AG04449 (cell line): ENCODE measurements at places on chromosomes 6 and 20.

DNA sequence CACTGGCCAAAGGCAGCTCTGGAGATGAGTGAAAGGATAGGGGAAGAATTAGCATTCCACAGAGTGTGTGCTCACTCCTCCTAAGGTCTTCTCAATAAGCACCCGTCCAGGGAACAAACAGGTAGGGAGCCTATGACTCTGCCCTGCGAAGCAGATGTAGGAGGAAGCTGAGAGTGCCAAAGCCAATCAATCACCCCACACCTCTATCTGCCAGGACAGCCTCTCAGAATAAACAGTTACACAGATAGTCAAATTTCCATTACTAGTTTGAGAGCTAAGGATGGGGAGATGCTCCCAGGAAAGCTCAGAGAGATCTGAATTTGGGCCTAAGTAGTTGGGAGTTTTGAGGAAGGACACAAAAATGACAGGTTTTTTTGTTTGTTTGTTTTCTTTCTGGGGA lies 40.5 kb upstream of the SLA2 start:
- no peak for DNase-seq

DNA sequence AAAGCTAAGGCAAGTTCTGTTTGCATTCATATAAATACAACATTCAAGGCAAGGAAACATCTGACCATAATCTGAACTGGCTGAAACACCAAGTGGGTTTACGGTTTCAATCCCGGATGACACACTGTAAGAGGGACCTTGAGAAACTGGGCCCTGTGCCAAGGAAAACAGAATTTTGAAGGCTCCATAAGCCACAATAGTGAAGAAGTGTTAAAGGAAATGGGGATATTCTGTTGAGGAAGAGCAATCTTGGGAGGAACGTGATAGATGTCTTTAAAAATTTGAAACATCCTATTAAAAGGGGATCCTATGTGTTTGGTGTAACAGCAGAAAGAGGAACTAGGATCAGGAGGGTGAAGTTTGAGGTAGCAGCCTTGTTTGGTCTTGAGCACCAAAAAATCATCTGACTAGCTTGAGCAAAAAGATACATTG lies 82.4 kb upstream of the TAB2 start:
- DNase-seq: no peak

DNA sequence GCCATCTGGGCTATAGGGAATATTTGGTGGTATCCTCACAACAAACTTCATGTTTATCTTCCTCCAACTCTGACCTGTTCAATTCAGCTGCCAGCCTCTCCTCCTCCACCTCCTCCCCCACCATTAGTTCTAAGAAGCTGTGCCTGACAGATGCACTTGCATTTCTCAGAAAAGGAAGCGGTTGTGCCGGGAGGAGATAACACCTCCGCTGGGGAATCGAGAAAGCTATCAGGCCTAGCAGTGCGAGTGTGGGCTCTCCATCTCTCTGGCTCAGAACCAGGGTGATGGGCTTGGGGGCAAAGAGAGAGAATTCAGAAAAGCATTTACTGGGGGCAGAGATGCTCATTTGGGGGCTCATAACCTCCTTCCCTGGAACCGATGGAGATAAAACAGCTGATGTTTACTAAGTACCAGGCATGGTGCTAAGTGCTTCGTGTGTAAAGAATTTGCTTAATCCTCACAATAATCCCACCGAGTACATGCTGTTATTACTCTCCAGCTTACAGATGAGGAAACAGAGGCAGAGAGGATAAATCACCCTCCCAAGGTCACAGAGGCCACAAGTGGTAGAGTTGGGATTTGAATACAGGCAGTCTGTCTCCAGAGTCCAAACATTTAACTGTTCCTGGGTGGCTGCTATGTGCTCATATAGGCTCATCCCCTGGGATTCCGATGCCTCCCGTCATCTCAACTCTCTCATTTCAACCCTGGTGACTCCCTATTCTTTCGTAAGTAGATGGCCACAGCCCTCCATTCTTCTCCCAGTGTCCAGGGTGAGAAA lies 38.3 kb downstream of the COX4I2 start:
- DNase-seq: no peak

- no peak for DNase-seq
Observed at GRCh38 chr6:35476004-35476403, 7.8 kb downstream of the RPL10A start.

DNA sequence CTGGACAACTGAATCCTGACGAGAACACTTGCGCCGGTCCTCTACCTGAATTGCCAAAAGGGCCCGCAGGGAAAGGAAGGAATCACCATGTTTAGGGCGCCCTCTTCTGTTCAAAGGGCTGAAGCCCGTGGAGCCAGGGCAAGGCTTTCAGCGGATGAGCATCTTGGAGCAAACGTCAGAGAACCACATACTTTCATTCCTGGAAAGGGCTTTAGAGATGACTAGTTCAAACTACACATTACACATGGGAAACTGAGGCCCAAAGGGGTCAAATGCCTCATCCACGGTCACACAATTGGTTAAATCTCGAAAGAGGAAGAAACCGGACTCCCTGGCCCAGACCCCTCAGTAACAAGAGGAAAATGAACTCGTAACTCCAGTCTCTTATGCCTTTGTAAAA lies 11.5 kb upstream of the ZNF133 start:
- DNase-seq: no peak

DNA sequence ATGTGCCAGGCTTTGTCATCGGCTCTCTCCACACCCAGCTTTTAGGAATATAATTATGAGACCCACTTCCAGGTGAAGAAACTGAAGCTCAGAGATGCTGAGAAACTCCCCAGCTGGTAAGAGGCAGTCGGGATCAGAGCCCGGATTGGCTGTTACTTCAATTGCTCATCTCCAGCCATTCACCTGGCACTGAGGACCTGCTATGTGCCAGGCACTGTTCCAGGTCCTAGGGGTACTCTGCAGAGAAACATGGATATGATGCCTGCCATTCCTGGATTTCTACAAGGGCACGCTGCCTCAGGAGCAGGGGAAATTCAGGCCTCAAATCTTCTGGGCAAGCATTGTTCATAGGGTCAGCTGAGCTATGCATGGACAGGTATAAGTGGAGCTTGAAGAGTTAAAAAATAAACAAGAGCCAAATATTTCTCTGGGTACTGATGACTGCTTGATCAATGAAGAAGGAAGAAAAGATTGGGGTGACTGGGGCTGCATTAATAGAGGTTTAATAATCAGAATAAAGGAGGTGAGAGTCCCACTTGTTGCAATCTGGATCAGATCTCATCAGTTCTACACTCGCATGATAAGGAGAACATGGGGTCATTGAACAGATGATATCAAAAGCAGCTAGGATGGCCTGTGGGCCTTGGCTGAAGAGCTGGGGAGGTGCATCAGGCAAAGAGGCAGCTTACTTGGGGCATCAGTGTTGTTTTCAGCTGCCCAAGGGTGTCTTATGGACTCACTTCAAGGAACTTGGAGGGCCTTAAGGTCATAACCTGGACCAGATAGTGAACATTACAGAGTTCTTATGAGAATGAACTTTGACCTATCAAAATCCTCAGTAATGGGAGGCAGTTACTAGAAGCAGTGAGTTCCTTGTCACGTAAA lies 80.9 kb upstream of the TOX2 start:
- no peak for DNase-seq

DNA sequence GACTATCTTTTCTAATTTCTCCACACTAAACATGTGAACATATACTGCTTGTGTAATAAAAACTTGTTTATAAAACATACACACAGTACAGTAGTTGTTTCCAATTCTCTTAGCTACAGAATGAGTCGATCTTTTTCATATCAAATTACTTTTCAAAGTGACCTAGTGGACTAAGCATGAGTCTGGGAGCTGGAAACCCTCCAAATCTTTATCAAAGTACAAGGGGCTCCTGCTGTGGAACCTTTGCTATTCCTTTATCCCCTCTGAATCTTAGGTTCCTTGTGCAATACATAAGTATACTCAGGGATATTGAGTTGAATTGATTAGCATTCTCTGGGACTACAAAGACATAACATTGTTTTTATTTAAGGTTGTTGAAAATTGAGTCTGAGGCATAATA lies 48.7 kb upstream of the TAB2 start:
- no peak for DNase-seq

DNA sequence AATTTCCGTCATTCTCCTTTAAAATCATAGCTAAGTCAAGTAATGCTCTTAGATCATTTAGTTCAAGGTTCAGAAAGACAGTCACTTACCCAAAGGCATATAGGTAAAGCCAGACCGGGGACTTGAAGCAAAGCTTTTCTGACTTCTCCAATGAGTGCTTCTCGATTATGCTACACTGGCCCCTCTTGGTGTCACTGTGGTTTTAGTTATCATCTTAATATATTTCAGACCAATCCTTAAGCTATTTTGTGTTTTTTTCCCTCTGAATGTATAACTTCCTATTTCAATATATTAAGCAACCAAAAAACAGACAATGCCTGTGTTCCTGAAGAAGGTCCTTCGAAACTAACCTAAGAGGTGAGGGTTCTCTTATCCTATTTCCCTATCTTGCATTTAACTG lies 3.9 kb downstream of the PRDM1 start:
- no peak for DNase-seq

- no peak for DNase-seq
Observed at GRCh38 chr6:170132561-170132991, 158.3 kb downstream of the DLL1 start.

DNA sequence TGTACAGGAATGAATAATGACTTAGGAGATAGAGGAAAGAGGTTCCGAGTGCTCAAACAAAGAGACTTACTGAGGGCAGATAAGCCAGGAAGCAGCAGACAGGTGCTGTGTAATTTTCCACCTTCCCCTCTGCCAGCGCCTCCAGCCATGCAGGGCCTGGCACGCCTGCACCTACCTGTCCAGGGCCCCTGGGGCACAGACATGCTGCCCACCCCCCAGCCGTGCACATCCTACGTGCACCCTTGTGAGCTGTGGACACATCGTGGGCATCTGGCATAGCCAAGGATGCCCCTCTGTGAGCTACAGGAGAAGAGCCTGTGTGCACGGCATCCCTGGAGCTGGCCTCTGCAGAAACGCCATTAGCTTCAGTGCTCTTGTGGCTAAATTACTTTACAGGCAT lies 7.1 kb upstream of the SMOC2 start:
- no peak for DNase-seq

DNA sequence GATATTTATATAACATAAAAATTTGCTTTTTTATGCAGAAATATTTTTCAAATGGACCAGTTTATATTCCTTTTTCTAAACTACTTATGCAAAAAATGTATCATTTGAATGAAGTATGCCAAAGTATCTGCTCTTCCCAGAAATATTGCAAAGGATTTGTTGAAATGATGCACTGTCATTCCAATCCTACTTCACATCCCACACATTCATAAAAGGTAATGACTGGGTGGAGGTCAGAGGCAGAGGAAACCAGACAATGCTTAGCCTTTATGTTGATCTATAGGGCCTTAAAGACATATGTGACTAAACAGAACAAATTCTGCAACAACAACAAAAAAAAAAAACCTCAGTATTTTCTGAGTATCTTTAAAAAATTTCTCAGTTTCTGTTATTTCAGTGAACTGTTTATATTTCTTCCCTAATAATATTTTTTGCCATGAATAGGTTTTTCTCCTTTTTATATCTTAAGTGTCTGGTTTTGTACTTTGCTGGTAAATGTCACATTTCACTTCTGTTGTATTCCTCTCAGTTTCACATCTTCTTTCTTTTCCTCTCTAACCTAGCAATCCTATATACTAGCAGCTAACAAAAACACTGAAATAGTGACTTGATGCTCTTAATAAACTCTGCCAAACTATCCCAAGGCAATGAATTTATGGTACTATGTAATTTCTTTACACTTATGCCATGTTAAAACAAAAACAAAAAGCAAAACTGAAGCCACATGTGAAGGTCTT lies 374.1 kb downstream of the BCKDHB start:
- DNase-seq: no peak

DNA sequence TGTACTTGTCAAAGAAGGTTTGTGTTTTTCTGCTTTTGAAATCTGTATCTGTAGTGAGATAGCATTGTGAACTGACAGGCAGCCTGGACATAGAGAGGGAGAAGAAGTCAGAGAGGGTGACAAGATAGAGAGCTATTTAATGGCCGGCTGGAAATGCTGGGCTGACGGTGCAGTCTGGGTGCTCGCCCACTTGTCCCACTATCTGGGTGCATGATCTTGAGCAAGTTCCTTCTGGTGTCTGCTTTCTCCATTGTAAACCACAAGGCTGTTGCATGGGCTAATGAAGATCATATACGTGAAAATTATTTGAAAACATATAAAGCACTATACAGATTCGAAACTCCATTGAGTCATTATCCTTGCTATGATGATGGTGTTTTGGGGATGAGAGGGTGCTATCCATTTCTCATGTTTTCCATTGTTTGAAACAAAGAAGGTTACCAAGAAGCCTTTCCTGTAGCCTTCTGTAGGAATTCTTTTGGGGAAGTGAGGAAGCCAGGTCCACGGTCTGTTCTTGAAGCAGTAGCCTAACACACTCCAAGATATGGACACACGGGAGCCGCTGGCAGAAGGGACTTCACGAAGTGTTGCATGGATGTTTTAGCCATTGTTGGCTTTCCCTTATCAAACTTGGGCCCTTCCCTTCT lies 18.4 kb downstream of the CD83 start:
- DNase-seq: no peak

GRCh38 chr6:82033631-82034211 lies 213.8 kb downstream of the IBTK start:
- DNase-seq: no peak
